ENCODE measurements at places on chromosomes 6 and 20.

DNA sequence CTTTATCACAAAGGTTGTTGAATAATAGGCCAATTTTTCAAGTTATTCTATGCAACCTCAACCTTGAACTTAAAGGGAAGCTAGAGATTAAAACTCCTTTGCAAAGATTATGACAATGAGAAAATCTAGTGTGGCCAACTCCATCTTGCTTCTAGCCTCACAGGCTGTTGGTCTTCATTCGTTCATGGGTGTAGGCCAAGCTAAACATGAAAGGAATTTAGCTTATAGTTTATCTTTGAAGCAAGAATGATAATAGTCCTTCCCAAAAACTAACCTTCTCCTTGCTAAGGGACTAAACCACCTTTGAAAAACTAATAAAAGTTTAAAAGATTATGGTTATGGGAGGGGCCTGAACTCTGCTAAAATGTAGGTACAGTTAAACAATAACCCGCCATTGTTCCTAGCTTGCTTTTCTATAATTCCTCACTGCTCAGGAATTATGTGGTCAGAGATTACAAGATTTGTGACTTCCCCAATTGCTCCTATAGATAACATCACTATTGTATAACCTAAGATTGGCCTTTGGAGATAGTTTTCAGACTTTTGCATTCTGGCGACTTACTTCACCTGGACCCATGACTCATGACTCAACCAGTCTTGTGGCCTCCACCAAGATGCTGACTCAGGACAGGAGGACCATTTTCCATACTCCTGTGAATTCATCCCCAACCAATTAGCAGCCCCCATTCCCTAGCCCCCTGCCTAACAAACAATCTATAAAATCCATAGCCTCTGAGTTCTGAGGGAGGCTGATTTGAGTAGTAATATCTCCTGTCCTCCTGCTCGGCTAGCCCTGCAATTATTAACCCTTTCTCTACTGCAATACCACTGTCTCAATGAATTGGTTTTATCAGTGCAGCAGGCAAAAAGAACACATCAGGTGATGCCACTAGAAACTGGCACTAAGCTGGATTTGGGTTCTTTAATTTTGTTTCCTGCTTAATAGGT lies 154.5 kb downstream of the CD83 start:
- no peak for DNase-seq

- no peak for DNase-seq
Observed at GRCh38 chr20:40798066-40798465, 109.0 kb upstream of the MAFB start.

- no peak for DNase-seq
Observed at GRCh38 chr20:45934046-45934585, 367 bp upstream of the PCIF1 start.

DNA sequence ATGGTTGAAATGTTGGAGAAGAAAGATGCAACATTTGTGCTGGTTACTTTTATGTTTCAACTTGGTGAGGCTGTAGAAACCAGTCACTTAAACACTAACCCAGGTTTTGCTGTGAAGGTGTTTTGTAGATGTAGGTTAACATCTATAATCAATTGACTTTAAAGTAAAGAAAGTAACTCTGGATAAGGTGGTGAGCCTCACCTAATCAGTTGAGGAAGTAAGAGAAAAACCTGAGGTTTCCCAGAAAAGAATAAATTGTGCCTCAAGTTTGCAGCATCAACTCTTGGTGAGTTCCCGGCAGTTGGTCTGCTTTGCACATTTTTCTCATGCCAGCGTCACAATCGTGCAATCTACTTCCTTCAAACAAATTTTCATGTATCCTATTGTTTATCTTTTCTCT lies 673.4 kb downstream of the QKI start:
- no peak for DNase-seq

GRCh38 chr6:155201461-155202226 lies 62.2 kb upstream of the CLDN20 start:
- DNase-seq = no peak

GRCh38 chr6:63391203-63391970 lies 71.6 kb upstream of the LGSN start:
- DNase-seq = no peak

DNA sequence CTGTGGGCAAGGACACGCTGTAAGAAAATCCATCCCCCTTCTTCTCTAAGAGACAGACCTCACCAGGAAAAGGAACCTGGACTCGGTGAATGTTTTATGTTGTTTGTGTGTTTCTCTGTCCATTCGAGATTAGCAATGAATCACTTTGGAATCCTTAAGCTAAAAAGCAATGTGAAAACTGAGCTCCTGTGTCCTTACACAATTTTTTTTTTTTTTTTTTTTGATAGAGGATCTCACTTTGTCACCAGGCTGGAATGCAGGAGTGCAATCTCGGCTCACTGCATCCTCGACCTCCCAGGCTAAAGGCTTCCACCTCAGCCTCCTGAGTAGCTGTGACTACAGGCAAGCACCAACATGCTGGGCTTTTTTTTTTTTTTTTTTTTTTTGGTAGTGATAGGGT lies 32.1 kb downstream of the BFSP1 start:
- DNase-seq = no peak

GRCh38 chr20:50920997-50921396 lies 10.2 kb downstream of the ADNP start:
- no peak for DNase-seq

Measured in T-helper 2 cell treated with Interferon-gamma antibody and Interleukin-4, amounts not matched to agents 5 μg/mL and 100 μg/mL, for 36 hours (primary cell).